Skeletal muscle cell (primary cell): ENCODE measurements at places on chromosomes 5 and 9.

DNA sequence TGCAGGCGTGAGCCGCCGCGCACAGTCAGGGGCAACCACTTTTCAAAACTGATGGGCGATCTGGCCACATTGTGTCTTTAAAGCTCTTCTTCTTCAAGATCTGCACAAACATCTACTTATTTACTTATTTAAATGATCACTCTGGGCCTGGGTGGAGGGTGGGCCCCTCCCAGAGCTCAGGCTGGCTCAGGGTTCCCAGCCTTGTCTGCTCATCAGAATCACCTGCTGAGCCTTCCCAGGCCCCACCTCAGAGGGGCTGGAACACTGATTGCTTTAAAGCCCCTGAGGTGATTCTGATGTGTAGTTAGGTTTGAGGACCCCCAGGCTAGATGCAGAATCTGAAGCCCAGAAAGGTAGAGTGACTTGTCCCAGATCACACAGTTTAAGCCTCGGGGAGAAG is 45.6 kb upstream of the DMRT1 start:
- DNase-seq: no peak

DNA sequence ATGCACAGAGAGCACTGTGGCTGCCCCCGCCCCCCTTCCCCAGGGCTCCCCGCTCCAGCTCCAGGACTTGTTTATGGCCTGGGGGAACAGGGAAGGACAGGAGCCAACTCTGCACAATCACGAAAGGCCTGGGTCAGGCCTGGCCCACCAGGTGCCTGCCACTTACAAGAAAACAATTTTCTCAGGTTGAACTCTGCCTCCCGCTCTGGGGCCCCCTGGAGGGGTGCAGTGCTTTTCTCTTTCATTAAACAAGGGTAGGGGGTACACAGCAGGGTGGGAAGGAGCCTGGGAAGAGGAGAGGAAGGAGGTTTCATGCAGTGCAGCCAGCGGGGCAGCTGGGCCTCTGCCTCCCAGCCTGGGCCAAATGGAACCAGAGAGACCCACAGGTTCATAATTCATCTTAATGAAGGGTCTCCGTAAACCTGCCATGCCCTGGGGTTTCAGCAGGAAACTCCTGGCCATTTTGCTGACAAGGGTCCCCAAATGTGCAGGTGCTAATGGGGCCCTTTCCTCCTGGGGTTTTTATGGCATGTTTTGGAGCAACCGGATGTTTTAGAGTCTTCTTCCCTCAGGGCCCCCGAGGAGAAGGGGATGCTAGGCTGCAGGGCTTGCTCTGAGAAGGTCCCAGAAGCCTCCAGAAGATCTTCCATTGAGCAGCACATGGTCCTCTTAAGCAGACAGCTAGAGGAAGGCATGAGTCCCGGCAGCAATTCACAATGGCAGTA is 219.8 kb downstream of the SLIT3 start:
- DNase-seq: no peak

GRCh38 chr5:157335534-157336422 is 69.9 kb downstream of the CYFIP2 start:
- DNase-seq: no peak

- DNase-seq: no peak
These were observed 97.5 kb downstream of the MRPS27 start for GRCh38 chr5:72222521-72222920.

- DNase-seq: no peak
These were observed 227.0 kb downstream of the ELAVL2 start for GRCh38 chr9:23598994-23599393.

- DNase-seq: peak; percentile 68
These were observed 23.9 kb downstream of the LARP1 start for GRCh38 chr5:154779105-154779504.

DNA sequence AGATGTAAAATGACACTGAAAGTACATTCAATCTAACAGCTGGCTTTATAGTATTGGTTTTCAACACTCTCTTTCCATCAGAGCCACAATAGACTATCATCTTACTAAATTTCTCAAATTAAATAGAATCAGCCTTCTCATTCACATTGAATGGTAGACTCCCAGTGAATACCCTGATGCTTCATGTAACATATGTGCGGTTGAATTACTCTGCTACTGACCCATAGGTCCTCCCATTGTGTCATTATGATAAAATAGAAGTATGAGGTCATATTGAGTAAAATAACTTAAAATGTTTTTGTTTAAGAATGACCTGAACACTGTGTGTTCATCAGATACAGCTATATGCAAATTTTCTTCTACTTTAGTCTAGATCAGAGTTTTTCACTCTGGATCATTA is 75.9 kb upstream of the ADAMTSL1 start:
- no peak for DNase-seq

GRCh38 chr9:95649801-95650213 is 133.0 kb upstream of the PTCH1 start:
- DNase-seq: no peak

- DNase-seq: no peak
These were observed 14.1 kb downstream of the ASPN start for GRCh38 chr9:92468206-92468605.

DNA sequence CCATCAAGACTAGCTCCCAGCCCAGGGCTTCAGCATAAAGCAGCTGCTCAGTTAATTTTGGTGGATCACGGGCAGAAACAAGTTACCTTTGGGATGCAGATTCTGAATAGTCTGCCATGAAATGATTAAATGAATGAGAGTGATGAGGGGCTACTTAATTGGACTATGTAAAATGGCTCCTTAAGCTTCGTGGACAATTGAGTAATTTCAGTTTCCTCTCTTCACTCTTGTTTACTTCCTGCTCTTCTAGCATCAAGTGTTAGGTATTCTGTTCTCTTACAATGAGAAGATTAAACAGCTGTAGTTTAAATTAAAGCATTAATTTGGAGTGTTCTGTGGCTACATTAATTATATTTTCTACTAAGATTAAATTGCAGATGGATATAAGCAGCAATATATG is 28.1 kb downstream of the PIK3R1 start:
- no peak for DNase-seq

DNA sequence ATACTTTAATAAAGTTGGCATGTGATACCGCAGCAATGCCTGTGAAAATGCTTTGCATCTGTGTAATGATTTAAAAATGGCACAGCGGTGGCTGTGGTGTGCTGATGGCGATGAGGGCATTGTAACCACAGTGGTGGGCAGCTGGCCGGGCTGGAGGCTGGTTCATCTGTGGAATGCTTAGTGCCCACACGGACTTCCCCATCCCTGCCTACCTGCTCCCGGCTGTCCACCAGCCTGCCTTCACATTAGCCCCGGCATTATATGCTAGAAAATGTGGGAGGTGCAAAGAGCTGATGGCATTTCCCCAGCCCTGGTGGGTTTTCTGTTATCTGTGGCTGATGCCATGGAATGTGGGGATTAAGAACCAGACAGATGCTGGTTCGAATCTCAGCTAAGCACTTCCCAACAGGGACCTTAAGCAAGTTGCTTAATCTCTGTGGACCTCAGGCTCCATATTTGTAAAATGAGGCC is 2.9 kb upstream of the NDST1 start:
- peak; percentile 37 for DNase-seq

GRCh38 chr5:141686648-141687416 is 4.8 kb upstream of the ARAP3 start:
- DNase-seq: no peak

DNA sequence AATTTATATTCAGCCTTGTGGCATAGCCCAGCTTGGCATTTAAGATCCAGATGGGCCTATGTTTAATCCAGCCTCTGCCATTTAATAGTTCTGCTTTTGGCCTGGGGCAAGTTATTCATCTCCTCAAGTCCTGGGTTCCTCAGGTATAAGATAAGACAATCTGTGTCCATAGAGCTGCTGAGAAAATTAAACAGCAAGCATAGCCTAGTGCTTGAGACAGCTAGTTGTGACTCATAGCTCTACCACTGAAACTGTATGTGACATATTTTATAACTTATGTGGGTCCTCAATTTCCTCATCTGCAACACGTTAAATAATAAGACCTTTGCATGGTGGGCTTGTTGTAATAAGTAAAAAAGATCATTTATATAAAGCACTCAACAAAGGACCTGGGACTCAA is 53.3 kb upstream of the ATP10B start:
- no peak for DNase-seq

DNA sequence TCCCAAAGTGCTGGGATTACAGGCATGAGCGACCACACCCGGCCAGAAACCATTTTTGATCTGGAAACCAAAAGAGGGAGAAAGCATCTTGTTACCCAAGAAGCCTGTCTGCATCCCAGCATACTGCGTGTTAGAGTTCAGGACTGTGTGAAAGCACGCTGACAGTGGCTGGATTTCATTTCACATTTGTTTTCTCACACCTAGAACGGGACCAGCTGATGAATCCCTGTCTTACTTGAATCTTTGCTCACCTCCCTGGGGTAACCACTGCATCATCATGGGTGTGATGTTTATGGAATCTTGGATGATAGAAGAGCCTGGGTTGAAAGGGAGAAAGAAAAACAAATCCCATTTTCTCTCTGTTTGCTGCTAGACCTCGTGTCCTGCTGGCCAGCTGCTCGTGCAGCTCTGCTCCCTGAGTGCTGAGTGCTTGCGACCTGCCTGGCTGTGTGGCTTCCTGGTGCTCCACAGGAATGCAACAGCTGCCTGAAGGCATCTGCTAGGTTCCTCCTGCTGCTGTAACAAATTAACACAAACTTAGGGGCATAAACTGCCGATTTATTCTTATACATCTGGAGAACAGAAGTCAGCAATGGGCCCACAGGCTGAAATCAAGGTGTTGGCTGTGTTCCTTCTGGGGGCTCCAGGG is 378.3 kb upstream of the DAP start:
- DNase-seq: no peak

GRCh38 chr9:92770360-92770995 is 5.8 kb upstream of the BICD2 start:
- no peak for DNase-seq

DNA sequence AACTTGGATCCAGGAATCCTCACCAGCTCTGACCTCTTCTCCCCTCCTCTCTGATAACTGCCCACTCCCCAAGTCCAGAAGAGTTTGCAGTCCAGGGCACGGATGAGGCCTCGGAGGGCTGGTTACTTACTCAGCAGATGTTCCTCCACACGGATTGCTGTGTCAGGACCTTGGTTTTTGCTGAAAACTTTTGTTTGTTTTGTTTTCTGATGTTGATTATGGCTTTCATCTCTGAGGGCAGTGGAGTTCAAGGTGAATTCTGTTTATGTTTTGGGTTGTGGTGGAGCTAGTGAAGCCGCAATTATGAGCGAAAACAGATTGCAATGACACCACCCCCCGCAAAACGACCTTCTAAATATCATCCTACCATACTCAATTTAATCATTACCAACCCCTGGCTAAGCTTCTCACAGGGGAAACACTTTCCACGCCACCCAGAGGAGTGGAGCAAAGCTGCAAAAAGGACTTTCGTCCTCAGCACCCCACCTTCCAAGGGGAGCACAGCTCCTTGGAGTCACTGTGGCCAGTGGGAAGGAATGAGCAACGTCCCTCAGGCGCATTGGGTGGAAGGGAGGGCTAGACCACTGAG is 92.7 kb upstream of the SAP30L start:
- no peak for DNase-seq

DNA sequence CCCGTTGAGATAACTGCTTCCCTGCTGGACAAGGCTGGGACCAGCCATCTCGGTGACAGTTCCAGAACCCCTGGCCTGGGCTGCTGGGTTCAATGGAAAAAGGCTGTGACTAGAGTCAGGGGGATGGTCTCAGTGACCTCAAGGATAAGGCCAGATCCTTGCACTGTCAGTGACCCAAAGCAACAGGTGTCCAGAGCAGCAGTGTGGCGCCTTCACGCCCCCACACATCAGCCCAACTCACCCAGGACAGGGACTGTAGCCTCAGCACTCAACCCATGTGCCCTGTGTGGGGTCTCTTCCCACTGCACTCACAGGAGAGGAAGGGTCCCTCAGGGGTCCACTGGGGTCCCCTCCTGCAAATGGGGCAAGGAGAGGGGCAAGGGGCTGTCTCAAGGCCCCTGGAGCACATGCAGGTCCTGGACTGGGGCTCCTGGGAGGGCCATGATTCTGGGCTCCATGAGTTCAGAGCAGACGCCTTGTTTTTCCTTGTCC is 698 bp upstream of the LCN2 start:
- no peak for DNase-seq

DNA sequence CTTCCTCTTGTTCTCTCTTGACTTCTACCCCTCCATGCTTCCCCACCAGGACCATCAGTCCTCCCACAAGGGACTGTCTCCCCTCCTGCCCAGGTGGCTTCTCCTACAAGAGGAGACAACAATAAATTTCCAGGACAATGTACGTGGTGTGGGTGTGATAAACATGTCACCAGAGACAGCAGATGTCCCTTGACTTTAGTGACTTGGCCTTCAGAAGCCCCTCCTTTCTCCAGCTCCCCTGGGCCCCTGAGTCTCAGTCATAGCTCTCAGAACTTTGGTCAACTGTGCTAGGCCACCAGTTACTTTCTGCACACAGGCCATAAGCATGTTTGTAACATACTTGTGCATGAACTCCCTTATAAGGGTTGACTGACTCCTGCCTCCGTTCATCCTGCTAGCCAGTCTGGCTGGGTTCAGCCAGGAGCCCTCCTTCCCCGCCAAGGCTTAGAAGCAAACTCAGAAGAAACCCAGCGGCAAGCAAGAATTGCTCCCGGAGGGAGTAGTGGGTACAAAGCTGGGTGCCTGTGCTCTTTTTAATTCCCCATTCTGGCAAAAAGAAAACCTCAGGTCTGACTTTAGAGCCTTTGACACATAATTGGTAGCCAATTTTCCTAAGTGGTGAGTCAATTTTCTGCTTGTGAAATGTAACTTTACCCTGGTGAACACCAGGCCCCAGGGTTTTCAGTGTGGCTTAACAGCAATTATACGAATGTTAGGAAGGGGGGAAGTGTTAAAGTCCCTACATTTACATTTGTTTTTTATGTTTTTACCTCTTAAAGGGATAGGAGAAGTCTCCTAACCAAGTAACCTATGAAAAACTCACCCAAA is 49.2 kb downstream of the EBF1 start:
- peak; percentile 71 for DNase-seq

DNA sequence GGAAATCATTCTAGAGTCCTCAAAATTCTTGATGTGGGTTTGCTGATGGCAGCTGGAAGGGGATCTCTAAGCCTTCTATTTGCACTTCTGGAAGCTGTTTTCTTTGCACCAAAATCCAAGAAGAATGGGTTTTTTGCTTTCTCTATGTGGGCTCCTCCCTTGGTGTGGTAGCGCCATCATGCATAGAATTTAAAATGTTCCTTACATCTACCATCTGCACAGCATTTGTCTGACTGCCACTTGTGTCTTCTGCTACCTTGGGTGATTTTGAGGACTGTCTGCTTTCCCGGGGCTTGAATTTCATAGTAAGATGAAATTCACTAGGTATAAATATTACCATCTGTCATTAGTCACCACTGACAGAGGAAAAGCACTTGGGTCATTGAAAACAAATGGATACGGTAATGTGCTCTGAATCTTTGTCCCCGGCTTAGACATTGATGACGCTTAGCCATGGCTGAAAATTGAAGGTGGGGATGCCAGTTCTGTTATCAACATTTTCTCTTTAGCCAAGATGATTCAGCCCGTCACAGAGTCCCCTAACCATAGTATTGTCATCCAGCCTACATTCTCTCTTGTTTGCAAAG is 30.0 kb downstream of the SNX30 start:
- no peak for DNase-seq

- no peak for DNase-seq
These were observed 29.2 kb downstream of the STOM start for GRCh38 chr9:121340676-121341392.

GRCh38 chr5:151140686-151141459 is 16.7 kb downstream of the ANXA6 start:
- DNase-seq: no peak
